EH (cell line): ENCODE measurements at places on chromosomes 3 and 15.

- peak; percentile 100 for DNase-seq
Measured at GRCh38 chr15:62896969-62897486, 145.5 kb upstream of the TPM1 start.

DNA sequence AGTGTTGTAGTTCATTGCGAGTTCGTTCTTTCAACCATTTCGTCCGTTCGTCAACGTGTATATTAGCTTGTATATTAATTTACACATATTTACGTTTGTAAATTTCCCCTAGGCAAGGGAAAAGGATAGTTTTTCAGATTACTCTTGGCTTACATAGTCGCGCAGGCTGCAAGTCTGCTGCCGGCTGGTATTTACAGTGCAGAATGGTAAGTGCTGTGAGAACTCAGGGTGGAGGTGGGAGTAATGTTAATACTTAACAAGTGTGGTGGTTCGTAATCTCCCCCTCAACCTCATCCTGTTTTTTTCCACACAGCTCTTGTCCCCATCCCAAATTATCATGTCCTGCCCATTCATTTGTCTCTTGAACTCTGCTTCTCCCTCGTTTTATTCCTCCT is 766 bp downstream of the FAM98B start:
- DNase-seq, result no peak

DNA sequence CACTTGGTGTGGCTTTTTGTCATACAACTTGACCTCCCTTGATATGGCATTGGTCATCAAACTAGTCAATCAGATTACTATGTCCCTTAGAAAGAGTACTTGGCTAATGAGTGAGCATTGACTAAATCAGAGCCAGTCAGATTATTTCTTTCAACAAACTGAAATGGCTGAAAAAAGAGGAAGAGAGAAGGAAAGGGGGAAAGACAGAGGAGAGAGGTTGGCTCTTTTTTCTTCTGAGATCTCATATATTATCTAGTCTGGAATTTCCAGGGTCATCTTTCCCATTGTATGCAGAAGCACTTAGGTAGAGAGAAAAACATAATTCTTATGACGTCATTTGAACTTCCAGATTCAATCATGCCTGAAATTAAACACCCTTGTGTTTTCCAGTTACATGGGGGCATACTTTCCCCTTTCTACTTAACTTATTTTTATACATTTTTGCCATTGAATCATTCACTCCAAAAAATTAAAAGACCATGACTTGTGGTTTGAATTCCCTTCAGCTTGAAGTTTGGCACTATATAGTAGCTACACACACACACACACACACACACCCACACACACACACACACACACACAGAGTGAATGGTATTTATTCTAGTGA is 387.8 kb downstream of the LSAMP start:
- DNase-seq, result no peak

DNA sequence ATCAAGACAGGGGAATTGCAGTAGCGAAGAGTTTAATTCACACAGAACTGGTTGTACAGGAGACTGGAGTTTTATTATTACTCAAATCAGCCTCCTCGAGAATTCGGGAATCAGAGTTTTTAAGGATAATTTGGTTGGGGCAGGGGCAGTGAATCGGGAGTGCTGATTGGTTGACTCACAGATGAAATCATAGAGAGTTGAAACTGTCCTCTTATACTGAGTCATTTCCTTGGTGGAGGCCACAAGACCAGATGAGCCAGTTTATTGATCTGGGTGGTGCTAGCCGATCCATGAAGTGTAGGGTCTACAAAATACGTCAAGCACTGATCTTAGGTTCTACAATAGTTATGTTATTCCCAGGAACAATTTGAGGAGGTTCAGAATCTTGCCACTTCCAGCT is 5.3 kb upstream of the ZNF770 start:
- no peak for DNase-seq

DNA sequence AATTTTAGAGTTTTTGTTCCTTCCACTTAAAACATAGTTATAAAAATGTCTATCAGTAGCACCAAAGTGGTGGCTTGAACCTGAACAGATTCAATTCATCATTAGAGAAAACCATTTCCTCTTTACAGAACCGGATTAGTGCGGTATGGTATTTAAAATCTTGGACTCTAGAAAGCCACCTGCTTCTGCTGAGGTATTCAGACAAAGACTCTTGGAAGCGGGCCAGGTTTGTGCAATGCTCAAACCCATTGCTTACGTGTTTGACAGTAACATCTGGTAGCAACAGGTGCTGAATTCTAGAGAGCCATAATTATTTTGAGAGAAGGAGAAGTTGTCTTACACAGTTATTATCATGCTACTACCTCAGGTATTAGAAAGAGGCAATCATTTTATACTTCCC is 290.5 kb downstream of the NAALADL2 start:
- no peak for DNase-seq

- peak; percentile 60 for DNase-seq
Measured at GRCh38 chr3:138935863-138936740, 10.8 kb downstream of the FOXL2 start.
